ENCODE measurements at places on chromosomes 1 and 21. TPM values are rescaled to one million over a fixed set of nuclear protein-coding genes. Genes with fewer than 3 reads are reported as not detected.

- no peak overlapping the region for H3K27ac ChIP-seq
- no peak for DNase-seq
- no peak overlapping the region for H3K4me3 ChIP-seq
- no peaks in the 10 kb centered on the region for H3K36me3 ChIP-seq
- no peaks in the 10 kb centered on the region for H3K4me1 ChIP-seq
Observed at GRCh38 chr1:195701149-195701548, 907.1 kb downstream of the KCNT2 start.

DNA sequence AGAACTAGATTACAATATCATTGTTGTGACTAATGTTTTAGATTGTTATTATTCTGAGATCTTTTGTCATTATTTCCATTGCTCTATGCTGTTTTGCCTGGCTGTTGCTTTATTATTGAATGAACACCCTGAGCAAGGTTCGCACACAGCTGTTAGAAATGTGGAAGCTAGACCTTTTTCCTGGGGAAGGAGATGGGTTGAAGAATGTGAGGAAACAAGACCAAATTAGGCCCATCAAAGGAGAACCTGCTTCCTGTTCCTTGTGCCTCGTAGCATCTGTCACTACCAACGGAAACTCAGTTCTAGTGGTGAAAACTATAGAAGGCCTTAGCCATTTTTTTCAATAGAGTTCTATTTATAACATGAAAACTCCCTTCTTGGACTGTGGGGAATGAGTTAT, 68.7 kb downstream of the RGL1 start:
- H3K36me3 ChIP-seq, result peaks cover 4% of the 10 kb centered on the region
- no peak for DNase-seq
- peaks cover 11% of the 10 kb centered on the region for H3K4me1 ChIP-seq
- no peaks in the 10 kb centered on the region for H3K27me3 ChIP-seq
- H3K27ac ChIP-seq, result no peak overlapping the region
- H3K4me3 ChIP-seq, result no peak overlapping the region

DNA sequence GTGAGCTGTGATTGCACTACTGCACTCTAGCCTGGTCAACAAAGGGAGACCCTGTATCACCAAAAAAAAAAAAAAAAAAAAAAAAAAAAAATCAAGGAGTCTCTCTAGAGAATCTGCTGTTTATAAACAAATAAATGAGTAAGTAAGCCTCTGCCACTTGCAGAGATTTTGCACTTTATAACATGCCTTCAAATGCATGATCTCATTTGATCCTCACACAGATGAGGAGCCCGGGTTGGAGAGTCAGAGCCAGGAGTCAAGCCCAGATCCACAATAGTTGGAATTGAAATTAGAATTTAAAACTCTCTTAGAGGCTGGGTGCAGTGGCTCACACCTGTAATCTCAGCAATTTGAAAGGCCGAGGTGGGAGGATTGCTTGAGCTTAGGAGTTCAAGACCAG, 4.0 kb downstream of the PRELP start:
- H3K36me3 ChIP-seq, result no peaks in the 10 kb centered on the region
- H3K27me3 ChIP-seq, result no peaks in the 10 kb centered on the region
- H3K27ac ChIP-seq, result no peak overlapping the region
- no peak for DNase-seq

DNA sequence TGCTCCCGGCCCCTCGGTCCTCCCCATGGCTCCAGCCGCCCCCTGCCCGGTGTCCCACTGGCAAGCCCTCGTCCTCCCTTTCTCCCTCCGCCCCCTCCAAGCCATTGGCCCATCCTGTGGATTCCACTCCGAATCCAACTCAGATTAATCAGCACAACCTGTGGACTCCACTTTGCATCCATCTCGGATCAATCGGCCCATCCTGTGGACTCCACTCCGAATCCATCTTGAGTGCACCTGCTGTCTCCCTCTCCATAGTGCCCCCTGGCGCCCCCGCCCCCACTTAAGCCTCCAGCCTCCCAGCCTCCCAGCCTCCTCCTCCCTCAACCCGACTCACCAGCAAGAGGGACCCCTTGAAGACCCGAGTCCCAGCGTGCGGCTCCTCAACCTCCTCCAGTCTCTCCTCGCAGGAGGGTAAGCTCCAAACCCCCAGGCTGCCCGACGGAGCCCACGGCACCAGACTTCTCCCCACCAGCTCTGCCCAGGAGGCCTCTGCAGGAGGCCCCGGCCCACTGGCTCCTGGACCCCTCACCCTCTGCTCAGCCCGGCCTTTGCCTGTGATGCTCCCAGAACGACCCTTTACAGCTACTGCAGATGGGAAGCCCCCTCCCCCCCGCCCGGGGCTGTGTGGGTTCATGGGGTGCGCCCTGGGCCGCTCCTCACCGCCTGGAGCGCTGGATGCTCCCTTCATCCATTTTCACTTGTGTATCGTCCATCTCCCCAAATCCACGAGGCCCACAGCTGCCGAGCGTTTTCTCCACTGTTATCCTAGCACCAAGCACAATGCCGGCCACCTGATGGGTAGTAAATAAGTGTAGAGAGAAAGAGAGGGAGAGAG, 40.6 kb upstream of the TSPEAR start:
- H3K4me1 ChIP-seq, result no peaks in the 10 kb centered on the region
- H3K36me3 ChIP-seq, result no peaks in the 10 kb centered on the region
- H3K4me3 ChIP-seq, result no peak overlapping the region
- H3K27me3 ChIP-seq, result no peaks in the 10 kb centered on the region
- H3K27ac ChIP-seq, result no peak overlapping the region

DNA sequence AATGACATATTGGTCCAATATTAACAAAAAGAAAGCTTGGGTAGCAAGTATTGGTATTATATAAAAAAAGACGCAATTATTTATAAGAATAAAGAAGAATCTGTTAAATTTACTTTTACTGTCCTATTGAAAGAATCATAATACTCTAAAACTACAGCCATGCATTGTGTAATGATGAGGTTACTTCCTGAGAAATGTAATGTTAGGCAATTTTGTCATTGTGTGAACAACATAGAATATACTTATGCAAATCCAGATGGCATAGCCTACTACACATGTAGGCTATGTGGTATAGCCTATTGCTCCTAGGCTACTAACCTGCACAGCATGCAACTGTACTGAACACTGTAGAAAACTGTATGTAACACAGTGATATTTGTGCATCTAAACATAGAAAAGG, 121.2 kb upstream of the PTGFR start:
- no peak overlapping the region for H3K27ac ChIP-seq
- H3K36me3 ChIP-seq, result no peaks in the 10 kb centered on the region
- no peak overlapping the region for H3K4me3 ChIP-seq
- H3K27me3 ChIP-seq, result no peaks in the 10 kb centered on the region
- no peak for DNase-seq

GRCh38 chr1:246537441-246537840, 28.6 kb downstream of the TFB2M start:
- no peaks in the 10 kb centered on the region for H3K4me1 ChIP-seq
- H3K27ac ChIP-seq, result no peak overlapping the region
- H3K36me3 ChIP-seq, result peaks cover 2% of the 10 kb centered on the region
- DNase-seq, result no peak
- no peaks in the 10 kb centered on the region for H3K27me3 ChIP-seq

The RPL5 gene
- 1,366 TPM for total RNA-seq

The PTAFR gene
- 0.95 TPM for total RNA-seq

The SLC2A1 gene
- 79.7 TPM for total RNA-seq

The FAM78B gene
- not detected for total RNA-seq
